ENCODE measurements at places on chromosomes 16 and 17.

DNA sequence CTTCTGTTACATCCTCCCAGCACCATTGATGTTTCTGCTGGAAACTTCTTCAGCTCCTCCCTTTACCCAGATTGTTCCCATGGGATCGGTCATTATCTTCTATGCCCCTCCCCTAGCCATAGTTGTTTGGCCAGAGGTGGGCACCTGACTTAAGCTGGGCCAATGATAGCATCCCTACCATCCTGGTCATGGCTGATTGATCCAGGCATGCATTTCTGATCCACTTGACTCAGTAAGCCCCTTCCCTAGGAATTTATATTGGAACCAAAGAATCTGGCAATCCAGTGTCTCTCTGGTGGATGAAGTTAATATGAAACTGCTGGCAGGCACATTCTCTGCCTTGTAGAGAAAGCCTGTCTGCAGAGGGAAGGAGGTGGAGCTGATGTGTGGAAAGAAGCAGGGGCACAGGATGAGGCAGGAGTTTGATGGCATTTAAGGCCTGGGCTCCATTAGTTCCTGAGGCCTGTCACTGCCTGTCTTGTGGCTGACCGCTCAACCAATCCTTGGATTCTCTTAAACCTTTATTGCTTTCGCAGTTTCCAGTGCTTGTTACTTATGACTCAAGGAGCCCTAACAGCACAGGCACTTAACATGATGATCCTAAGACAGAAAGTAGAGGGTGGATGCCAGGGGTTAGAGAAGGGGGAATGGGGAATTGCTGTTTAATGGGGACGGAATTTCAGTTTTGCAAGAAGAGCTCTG is 152.4 kb downstream of the ABCC12 start:
- peak; percentile 79 for DNase-seq

GRCh38 chr17:42760652-42761581 is at the start of gene RAMP2:
Gene RAMP2, plus strand, starts transcription at chr17:42761227. Its CDS starts 35 bp downstream, at chr17:42761262.
- DNase-seq = peak; percentile 28

DNA sequence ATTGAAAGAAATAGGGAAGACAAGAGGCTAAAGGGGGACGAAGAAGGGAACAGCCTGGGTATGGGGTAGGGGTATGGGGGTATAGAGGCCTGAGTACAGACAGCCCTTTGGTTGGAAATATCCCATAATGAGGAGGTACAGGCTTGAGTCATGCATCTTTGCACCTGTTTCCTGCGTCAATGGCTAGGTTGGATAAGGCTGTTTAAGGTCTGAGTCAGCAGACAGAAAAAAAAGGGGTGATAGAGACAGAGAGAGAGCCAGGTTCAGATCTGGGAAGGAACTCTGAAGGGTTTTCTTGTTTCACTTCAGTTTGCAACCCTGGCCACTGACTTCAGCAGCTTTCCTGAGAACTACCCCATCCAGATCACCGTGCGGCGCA is 8.5 kb downstream of the FNDC8 start:
- no peak for DNase-seq

DNA sequence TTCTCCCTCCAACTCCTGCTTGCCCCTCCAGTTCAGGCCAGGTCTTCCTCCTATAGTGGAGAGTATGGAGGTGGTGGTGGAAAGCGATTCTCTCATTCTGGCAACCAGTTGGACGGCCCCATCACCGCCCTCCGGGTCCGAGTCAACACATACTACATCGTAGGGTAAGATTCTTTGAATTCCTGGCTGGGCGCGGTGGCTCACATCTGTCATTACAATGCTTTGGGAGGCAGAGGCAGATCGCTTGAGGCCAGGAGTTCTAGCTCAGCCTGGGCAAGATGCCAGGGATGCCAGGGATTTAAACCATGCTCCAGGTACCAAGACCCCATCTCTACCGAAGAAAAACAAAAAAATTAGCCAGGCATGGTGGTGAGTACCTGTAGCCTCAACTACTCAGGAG is 1.4 kb downstream of the ZG16 start:
- DNase-seq = peak; percentile 5

DNA sequence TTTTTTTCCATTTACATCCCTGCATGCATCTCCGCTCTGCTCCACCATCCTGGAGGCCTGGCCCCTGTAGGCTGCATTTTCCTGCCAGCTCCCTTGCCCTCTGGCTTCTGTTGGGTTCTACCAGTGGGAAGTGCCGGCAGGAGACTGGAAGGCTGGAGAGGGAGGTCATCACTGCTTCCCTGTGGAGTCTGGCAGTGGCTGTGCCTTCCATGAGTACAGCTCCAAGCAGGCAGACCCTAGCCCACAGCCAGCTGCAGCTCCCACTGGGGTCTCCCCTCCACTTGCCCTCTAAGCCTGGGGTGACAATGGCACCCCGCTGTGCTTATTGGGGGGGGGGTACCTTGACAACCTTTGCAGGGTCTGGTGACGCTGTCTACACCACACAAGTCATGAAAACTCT is 37.3 kb downstream of the MMP15 start:
- no peak for DNase-seq
